ENCODE measurements at places on chromosomes 12 and 14.

DNA sequence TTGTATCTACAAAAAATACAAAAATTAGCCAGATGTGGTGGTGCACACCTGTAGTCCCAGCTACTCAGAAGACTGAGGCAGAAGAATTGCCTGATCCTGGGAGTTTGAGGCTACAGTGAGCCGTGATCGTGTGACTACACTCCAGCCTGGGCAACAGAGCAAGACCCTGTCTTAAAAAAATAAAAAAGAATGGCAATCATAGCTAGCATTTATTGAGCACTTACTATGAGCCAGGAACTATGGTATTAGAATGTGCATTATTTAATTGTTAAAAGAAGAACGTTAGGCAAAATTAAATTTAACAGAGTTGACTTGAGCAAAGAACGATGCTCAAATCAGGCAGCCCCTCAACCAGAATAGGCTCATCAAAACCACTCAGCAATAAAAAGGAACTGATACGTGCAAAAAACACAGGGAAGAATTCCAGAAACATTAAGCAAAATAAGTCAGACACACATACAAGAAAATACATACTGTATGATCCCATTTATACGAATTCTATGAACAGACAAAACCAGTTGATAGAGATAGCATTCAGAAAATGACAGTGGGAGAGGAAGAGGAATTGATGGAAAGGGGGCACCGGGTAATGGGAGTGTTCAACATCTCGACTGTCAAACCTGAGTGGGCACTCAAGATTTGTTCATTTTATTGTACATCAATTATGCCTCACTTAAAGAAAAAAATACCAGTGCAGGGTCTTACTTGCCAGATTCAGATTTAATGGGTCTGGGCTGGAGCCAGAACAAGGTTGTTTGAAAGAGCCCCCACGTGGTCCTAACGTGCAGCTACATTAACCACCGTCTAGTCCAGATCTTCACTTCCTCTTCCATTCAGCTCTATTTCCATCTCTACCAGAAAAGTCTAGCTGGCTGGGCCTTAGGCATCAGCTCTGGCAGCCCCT is 8.0 kb downstream of the SCNN1A start:
- no peak for DNase-seq

DNA sequence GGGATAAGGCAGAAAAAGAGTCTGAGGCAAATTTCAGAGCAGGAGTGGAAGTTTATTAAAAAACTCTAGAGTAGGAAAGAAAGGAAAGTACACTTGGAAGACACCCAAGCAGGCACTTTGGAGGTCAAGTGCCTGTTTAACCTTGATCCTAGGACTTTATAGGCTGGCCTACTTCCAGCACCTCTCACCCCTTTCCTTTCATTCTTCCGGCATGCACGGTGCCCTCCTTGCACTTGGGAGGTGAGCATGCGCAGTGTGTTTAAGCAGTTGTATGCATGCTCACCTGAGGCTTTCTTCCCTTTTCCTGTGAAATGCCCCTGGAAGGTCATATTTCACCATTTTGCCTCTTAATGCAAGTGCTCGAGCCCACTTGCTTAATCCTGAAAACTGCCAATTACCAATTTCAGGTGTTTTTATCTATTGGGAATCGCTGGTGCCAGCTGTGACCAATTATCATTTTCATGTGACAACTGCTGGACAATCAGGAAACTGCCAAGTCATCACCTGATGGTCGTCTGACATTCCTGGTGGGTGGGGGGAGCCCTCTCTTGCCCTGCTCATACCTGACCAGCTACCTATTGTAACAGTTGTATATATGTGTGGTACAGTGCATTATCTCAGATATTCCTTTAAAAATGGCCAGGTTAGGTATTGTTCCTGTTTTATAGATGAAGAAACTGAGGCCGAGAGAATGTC is 53.5 kb downstream of the SUDS3 start:
- no peak for DNase-seq

- DNase-seq, result no peak
Observed at GRCh38 chr14:94345344-94346064, 22.4 kb upstream of the SERPINA6 start.

- no peak for DNase-seq
Observed at GRCh38 chr14:50173891-50174290, 57.5 kb downstream of the SOS2 start.

DNA sequence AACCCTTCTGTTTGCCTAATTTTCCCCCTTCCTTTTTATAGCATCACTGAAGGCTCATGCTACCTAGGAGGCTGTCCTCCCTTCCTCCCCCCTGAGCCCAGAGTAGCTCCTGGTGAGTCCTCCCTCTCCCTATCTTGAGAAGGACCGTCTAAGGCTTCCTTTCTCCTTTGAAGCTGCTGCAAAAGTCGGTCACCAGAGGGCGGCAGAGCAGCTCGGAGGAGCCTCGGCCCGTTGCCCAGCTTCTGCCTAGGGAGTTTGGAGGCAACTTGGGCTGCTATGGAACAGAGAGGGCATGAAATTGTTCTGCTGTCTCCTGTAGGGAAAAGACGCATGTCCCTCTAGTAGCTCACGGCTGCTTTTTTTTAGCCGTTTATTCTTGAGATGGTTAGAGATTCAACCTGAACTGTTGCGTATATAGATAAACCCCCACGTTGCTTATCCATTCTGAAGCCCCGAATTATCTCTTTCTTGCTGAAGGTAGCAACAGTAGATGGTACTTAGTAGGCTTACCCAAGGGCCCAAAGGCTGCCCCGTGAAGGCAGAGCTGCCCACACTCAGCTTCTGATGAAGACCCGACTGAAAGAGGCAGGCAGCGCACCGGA is 5.7 kb downstream of the WNT5B start:
- peak; percentile 23 for DNase-seq

DNA sequence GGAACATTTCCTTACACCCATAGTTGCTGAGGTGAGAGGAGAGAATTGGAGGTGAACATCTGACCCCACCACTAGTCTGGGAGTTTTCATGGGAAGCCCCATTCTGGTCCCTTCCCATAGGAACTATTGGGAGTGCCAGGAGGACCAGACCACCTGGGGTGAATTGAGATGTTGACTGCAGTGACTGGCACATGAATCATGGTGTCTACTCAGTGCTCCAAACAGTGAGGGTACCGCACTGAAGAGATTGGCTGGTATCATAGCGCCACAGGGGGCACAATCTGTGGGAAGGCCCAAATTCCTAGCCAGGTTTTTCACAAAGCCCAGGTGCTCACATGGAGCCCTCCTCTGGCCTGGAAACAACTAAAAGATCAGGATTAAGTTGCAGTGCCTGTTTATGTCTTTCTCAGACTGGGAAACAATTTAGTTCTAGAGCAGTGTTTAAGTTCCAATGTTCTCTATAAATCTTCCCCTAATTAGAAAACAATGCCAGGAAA is 3.7 kb upstream of the RNASE9 start:
- no peak for DNase-seq

GRCh38 chr12:105812366-105812765 is 326.4 kb downstream of the NUAK1 start:
- no peak for DNase-seq

DNA sequence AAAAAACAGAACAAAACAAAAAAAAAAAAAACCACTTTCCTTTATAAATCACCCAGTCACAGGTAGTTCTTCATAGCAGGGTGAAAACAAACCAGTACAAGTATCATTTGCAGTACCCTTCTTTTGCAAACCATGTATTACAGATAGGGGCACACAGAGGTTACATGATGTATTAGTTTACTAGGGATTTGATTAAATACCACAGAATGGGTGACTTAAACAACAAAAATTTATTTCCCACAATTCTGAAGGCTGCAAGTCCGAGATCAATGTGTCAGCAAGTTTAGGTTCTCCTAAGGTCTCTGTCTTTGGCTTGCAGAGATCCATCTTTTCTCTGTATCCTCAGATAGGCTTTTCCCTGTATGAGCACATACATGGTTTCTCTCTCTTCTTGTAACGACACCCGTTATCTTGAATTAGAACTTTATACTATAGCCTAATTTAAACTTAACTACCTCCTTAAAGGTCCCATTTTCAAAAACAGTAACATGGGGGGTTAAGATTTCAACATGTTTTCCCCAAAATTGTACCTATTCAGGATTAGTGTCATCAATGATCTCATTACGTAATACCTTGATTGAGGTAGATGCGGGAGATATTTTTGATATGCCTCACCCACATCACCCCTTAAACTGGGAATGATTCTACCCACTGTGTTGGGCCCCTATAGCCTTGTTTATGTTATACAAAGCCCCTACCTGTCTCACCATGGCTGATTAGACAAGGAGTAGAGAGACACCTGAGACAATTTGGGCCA is 3.5 kb upstream of the CEP128 start:
- DNase-seq, result no peak

DNA sequence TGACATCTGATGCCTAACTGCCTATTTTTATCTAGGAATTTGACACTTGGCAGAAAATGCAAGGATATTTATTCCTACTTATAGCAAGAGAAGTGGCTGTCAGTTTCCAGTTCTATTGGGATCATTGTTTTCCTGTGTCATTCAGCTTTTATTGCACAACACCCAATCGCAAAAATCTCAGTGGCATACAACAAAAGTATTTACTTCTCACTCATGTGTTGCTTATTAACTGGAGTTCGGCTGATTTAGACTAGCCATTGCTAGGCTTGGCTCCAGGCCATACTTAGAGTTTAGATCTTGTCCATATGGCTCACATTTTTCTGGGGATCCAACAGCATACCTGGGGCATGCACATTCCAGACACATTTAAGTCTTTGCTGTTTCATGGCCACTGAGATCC is 218.6 kb upstream of the SYT1 start:
- DNase-seq, result no peak

DNA sequence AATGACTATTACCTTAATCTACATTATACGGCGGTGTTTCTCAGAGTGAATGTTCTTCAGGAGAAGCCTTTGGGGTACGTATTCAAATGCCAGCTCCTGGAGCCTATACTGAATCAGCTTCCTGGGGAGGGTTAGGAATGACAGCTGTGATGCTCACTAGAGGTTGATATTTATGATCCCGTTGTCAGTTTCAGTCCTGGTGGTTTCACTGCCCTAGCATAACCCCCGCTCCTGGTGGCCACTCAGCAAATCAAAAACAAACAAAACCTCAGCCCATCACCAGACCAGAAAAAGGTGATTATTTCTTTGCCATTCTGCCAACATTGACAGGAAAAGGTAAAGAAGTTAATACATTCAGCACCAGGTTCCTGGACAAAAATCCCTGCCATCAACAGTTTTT is 136.5 kb upstream of the CRY1 start:
- no peak for DNase-seq

DNA sequence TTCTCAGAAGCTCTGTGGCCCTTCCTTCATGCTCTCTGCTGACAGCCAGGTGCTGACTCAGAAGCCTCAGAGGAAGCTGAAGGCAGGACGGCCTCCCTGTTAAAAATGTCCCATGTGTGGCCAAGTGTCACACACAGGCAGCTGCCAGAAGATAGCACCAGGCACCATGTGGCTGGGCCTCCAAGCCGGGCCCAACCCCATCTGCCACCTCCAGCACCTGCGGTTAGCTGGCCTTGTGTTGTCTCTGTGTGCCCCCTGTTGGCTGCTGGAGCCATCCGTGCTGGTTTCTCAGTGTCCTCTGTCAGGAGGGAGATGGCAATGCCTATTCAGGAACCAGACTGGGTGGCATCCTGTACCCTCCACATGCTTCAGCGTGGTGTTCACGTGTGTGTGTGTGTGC is 63.2 kb downstream of the TSPAN11 start:
- no peak for DNase-seq

DNA sequence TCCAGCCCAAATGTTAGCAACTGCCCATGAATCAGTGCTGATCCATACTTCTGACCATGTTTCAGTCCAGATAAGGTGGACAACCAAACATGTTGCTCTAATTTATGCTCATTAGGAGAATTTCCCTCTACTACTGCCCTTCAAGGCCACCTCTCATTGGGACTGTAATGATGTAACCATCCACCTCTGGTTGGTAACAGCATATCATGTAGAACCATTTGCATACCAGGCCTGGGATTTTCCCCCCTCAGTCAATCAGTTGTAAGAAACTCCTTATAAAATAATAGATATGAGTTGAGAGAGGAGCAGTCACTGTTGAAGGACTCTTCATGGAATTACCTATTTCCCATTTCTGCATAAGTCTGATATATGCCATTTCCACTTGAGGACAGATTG is 17.8 kb upstream of the YAF2 start:
- no peak for DNase-seq

DNA sequence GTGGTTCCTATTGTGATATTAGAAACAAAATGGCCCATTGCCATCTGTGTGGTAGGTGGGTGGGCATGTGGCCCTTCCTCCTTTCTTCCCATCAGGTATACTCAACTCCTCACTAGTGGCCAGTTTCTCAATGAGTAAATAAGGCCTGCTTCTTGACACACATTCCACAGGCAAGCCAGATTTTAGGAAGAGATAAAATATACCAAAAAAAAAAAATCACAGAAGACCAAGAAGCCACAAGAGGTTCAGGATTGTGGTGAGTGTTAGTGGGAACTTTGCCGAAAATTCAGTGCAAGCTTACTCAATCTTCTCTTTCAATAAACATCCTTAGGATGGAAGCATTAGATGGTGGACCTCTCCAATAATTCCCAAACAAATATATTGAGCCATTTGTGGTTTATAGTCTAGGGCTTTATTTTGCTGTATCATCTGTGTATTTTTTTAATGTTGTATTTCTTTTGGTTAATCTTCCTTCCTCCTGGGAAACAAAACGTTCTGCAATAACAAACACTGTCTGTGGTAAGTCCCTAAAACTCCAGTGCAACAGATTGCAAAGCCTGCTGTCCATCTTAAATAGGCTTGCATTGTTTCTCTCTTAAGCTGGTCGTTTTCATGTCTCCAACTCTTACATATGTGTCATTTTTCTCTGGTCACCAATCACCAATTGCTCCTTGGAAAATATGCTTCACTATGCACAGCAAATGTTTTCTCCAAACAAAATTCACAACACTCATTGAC is 289.9 kb upstream of the KITLG start:
- no peak for DNase-seq

DNA sequence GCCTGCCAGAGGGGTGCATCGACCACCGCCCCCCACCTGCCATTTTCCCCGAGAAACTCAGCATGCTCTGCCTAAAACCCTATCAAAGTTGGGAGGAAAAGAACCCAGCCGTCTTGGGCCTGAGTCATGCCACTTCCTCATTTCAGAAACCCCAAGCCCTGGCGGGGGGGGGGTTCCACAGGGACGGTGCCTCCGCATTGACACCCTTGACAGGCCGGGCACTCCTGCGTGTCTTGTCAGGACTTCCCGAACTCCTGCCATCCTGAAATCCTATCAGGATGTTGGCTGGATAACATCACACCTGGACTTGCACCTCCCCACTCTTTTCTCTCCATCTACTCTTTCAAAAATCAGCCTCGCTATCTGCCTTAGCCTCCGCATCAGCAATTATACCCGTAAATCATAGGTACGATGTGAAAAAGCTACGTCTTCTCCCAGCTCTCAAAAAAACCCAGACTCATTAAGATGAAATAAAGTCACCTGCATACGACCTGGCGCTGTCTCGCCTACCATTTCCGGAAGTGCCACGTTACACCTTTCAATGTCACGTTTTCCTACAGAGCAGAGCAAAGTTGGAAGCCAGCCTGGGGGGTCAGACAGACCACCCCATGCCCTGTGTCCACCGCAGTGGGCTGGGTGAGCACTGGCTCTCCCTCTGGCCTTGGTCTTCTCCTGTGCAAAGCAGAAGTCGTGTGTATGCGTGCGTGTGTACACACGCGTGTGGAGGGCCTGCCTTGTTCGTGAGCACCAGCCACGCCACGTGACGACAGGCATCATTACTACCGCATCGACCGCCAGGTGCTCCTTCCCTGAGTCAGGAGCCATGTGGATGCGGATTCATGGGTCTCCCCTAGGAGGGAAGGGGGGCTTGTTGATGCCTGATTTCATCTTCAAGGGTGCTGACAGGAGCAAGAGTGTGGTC is 96.7 kb downstream of the RFLNA start:
- peak; percentile 14 for DNase-seq
